ENCODE measurements at places on chromosomes 2 and 18.

DNA sequence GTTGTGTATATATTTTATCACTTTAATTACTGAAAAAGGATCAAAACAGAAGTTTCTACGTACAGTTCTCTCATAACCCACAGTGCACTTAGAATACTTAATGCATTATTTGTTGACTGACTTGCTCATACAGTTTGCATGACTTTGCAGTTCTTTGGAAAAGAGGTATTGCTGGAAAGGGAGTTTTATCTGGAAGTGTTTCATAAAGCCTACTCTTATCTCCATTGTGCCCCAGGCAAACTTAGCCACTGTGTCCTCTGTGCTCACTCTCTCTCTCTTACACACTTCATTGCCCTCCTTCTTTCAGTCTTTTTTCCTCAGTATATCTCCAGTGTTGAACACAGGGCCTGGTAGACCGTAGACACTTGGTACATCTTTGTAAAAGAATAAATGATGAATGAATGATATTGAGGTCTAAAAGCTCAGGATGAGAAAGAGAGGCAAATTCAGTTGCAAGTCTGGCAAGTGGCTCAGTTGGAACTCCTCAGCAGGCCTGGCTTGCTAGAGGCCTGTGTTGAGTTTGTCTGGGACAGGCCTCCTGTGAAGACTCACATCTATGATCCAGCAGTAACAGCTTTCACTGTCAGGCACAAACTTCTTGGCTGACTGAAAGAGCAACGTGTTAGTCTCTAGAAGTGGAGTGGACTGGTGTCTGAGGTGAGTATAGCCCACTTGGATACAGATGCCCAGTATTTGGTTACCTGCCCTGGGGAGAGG lies 56.1 kb downstream of the SETBP1 start:
- no peak for DNase-seq

DNA sequence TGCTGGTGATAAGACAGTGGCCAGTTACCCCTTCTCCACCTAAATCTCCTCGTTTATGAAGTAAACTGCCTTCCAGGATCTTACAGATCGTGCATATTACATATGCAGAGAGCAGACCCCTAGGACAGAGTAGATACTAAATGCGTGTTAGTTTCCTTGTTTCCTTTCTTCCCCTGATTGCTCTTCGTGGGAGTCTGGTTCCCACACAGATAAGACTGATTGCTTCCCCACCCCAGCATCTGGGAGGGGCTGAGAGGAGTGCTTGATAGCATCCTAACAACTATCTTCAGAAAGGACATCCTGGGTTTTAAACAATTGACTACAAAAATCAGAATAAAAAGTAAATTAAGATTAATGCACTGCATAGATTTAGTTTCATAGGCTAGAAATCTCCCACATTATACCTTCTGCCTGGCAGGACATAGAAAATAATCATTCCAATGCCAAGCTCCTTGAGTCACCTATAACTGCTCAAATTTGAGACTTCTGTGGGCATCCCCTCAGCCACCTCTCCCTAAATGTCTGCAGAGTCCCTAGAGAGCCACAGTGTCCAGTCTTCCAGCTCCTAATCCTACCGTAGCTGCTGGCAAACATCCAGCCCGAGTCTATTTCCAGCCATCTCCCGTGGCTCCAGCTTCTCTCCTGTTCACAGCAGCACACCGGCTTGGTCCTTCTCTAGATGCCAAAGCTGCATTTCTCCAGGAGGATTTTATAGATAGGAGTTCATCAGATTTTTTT lies 128.3 kb downstream of the LRRC30 start:
- no peak for DNase-seq

DNA sequence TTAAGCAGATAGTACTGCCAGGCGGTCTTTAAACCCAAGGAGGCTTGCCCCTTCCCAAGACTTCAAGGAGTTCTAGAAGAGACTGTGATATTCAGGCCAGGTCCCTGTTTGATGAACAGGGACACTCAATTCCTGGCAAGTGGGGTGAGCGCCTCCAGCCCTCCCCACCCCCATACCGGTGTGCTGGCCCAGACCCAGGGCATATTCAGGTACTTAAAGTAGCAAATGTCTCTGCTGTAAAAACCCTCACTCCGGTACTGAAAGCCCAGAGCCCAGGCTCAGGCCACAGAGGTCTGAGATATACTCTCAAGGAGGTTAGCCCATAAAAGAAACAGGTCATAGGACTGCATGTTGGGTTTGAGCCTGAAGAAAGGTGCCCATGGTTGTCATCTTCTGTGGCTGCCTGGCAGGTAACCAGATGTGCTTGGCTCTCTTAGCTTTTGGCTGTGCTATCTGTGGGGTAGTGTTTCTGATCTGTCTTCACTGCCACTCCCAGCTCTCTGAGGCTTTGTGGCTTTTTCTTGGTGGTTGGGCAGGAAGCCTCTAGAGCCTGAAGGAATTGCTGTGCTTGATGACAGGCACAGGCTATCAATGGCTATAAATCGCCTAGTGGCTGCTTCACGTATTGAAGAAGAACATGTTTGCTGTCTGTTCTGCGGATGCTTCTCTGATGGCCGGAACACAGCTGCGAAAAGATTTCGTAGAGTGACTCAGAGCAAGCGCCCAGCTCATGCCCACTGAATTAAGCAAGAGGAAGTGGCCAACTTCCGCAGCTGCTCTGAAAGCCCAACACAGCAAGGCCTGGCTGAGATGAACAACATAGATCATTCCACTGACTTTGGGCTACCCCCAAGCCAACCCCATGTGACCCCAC lies 63.3 kb upstream of the ALPP start:
- no peak for DNase-seq

DNA sequence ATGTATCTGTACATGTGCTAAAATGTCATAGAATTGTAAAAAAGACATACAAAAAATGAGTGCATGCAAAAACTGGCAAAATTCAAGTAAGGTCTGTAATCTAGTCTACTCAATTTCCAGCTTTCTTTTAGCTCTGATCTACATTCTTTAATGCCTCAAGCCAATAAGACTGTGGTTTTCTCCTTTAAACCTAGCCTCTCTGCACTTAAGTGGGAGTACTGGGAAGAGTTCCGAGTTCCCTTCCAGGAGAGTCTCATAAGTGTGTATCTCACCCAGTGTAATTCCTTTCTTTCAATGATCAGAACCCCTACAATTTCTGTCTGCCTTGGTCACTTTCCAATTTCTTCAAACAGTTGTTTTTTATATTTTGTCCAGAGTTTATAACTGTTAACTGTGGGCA lies 150.1 kb downstream of the PTRHD1 start:
- no peak for DNase-seq

DNA sequence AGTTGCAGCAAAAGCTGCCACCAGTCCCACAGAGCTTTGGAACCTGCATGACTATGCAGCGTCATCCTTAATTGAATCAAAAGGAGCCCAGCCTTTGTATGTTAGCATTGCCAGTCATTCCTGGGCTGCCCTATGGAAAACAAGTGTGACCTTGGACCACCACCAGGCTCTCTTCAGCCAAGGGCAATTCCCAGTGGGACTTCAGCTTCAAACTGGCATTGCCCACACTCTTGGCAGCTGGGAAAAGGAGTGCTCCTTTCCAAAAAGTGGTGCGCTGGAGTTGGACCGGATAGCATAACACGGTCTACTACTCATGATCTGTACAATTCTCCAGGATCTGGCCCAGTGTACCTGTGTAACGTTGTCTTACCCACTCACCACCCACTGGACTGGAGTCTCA lies 259.5 kb downstream of the MREG start:
- DNase-seq: no peak

- no peak for DNase-seq
Observed at GRCh38 chr2:120384486-120385354, 38.8 kb downstream of the INHBB start.

- DNase-seq: no peak
Observed at GRCh38 chr2:66429693-66430504, 5.0 kb upstream of the MEIS1 start.

GRCh38 chr18:32443033-32443705 lies 27.5 kb downstream of the GAREM1 start:
- no peak for DNase-seq

- DNase-seq: no peak
Observed at GRCh38 chr2:120629241-120629895, 106.3 kb upstream of the GLI2 start.

DNA sequence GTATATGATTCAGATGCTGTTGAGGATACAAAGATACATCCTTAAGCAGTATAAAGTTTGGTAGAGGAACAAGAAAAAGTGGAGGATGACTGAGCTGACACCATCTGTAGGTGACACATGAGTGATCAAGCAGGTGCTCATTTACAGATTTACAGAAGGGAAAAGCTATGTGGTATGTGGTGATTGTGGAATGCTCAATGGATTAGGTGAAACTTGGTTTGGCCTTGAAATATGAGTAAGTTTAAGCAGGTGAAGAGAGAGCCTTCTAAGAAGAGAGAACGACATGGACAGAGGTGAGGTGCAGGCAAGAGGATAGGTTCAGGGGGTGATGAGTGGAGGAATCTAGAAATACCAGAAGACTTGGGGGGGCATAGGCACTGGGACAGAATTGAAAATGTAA lies 5.9 kb downstream of the ASXL3 start:
- DNase-seq: no peak

All from NCI-H1105 treated with DMSO at 0.1 percent for 48 hours (cell line).